ENCODE measurements at places on chromosomes 6 and 20.
A peak's percentile ranks its signal among the peaks of the same experiment; 100 is the strongest.

- peak; percentile 65 for DNase-seq
Observed at GRCh38 chr6:31403283-31404060, at the start of gene MICA. MICA (plus strand) TSS chr6:31403595; CDS start chr6:31403633, 38 bp downstream.

DNA sequence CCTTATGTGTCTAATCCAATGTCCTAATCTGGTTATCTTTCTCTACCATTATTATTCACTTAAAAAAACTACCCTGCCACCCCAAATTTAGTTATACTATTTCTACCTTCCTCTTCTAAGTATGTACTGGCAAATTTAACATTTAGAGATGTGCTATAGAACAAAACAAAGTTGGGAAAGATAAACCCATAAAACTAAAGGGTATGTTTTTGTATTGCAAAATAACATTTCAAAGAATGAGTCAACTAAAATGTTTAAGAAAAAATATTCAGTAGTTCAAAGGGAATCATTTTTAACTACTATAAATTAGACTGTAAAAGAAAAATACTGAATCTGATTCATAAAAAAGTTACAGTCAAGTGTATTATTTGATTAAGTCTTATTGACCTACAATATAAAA is 103.0 kb downstream of the LMBRD1 start:
- no peak for DNase-seq

DNA sequence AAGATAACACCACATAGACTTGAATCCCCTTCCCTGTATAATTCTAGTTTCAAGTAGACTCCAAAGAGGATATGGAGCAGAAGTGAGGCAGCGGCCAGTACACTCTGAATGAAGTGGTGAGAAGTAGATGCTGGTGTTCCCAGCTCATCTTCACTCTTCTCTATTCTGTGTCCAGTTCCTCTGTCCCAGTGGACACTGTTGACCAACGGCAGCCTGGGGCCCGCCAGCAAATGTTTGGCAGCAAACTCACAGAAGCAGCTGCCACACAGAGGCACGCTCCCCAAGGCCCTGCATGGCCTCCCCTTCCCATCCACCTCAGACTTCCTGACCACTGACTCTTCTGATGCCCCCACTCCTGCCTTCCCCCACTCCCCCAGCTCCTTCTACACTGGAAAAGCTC is 358.9 kb upstream of the ID4 start:
- no peak for DNase-seq

- peak; percentile 23 for DNase-seq
Observed at GRCh38 chr6:7697820-7698623, 27.9 kb upstream of the BMP6 start.

DNA sequence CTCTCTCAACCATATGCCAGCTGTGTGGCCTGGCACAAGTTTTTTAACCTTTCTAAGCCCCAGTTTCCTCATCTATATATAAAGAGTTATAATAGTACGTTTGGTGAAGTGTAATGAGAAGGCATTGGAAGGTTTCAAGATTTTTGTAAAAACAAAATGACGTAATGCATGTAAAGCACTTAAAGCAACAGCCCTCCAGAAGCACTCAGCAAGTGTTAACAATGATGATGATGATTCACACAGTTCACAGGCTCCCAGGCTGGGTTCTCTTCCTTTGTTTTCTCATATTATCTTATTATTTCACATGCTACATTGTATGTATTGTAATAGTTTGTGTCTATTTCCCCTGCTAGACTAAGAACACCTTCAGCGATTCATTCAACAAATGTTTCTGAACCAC is 6.2 kb downstream of the CEP250 start:
- no peak for DNase-seq

- no peak for DNase-seq
Observed at GRCh38 chr20:56865055-56865454, 235.9 kb downstream of the TFAP2C start.

DNA sequence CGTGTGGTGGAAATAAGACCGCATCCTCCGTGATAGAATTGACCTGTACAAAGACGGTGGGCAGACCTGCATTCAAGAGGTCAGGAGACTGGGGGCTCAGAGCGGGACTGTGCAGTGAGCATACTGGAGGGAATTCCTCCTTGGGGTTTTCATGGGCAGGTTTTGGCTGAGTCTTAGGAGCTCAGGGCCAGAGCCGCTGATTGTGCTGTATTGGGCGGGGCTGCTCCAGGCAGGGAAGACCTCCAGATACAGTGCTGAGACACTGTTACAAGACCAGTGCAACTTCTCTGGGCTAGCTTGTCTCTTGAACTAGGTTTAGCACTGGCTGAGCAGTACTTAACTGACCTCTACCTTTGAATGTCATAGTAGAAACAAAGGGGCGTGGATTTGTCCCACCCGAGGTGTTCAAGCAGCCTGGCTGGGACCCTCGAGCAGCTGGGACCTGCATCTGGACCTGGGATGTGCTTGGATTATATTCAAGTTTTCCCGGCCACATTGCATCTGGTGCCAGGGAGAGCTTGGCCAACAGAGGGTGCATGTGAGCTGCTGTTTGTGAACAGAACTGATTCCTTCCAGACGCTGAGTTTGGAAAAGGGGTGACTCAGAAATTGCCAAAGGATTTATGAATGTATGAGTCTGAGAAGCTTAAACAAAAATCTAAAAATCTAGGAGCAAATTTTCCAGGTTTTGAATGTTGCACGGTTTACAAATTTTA is 33.4 kb upstream of the SLC22A1 start:
- no peak for DNase-seq

- no peak for DNase-seq
Observed at GRCh38 chr20:3896853-3897583, 7.8 kb downstream of the PANK2 start.

- DNase-seq = no peak
Observed at GRCh38 chr6:145809785-145810184, 4.8 kb downstream of the FBXO30 start.

DNA sequence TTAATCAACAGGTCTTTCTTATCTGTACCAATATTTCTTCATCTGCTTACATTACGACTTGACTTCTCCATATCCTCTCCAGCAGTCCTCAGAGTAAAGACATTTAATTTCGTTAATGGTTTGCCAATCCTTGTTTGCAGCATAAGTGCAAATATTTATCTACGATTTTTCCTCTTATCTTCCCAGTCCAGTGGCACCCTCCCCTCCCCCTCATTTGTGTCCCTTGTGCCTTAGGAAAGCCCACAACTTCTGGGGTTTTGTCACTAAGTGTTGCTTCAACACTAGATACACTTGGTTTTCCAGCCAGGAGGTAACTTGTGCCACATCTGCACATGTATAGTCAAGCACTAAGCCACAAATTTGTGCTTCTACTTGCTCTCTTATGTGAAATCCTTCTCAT is 327.2 kb downstream of the CBLN4 start:
- DNase-seq = no peak

GRCh38 chr20:46657618-46658017 is 6.4 kb upstream of the SLC13A3 start:
- no peak for DNase-seq

DNA sequence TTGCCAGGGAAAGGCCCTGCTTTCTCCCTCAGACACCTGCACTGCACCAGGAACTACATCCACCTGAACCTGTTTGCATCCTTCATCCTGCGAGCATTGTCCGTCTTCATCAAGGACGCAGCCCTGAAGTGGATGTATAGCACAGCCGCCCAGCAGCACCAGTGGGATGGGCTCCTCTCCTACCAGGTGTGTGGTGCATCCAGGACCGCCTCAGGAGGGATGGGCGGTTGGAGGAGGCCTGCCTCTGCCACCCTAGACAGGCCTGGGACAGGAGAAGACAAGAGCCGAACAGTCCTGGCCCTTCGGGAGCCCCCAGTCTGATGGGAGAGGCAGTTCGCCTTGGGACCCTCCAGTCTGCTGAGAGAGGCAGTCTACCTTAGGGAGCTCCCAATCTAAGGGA is 24.2 kb downstream of the GLP1R start:
- DNase-seq = no peak

- no peak for DNase-seq
Observed at GRCh38 chr6:5667737-5668136, 339.0 kb downstream of the NRN1 start.

DNA sequence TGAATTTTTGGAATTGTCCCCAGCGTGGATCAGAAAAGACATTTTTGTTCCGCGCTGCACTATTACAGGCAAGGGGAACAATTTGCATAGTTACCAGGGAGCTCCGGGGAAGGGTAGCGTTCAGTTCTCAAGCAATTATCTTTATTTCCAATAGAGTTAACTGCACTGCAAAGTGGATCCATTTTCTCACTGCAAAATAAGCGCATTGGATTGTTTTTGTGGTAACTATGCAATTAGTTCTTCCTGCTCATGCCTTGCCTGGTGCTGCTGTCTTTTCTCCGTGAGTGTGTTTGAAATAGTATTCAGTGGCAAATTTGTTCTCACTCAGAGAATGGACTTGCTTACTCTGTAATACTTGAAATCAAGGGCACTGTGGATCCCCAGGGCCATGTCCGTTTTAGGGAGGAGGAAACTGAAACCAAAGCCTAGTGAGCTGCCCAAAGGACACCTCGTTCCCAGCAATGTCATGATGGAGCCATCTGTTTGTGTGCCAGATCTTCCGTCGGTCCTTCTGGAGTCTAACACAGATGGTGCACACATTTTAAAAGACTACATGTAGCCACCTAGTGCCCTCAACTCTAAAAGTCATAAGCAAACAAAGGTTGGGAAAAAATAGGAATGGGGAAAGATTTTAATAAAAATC is 7.4 kb upstream of the PCK1 start:
- DNase-seq = no peak

- peak; percentile 41 for DNase-seq
Observed at GRCh38 chr6:159720708-159721107, 6.6 kb upstream of the WTAP start.

GRCh38 chr20:22794200-22794599 is 209.8 kb upstream of the FOXA2 start:
- no peak for DNase-seq

DNA sequence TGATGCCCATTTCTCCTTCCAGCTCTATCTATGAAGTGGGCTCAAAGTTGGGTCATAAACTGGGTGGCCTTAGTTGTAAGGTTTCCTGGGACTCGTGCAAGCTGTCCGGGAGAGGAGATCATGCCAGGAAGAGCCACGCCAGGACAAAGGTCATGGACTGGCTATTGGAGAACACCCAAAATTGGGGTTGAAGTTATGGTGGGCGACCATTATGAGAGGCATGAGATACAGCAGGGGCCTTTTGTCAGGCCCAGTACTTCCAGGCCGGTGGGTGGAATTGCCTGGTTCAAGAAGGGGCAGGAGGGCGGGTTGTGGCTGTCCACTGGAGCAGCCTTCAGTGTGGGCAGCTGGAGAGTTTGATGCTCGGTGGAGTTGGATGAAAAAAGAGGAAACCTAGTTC is 225.1 kb upstream of the SSTR4 start:
- DNase-seq = no peak

GRCh38 chr6:111750753-111751673 is 122.2 kb downstream of the FYN start:
- DNase-seq = peak; percentile 64

DNA sequence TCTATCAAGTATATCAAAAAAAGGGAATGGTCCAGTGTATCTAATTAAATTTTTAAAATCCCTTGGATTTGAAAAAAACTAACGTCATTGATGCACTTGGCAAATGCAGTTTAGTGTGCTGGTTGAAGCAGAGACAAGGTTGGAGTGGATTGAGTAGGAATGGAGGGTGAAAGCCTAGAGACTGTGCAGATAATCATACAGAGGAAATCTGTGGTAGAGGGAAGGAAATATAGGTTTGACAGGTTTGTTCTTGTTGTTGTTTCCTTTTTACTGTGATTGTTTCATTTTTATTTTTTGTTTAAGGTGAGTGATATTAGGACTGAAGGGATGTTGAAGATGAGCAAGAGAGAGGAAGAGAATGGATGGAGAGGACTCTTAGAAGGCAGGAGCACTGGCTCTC is 29.0 kb upstream of the L3MBTL3 start:
- no peak for DNase-seq

GRCh38 chr6:56230976-56231566 is 16.3 kb downstream of the COL21A1 start:
- DNase-seq = no peak

GRCh38 chr20:17365831-17366230 is 139.0 kb downstream of the PCSK2 start:
- no peak for DNase-seq

DNA sequence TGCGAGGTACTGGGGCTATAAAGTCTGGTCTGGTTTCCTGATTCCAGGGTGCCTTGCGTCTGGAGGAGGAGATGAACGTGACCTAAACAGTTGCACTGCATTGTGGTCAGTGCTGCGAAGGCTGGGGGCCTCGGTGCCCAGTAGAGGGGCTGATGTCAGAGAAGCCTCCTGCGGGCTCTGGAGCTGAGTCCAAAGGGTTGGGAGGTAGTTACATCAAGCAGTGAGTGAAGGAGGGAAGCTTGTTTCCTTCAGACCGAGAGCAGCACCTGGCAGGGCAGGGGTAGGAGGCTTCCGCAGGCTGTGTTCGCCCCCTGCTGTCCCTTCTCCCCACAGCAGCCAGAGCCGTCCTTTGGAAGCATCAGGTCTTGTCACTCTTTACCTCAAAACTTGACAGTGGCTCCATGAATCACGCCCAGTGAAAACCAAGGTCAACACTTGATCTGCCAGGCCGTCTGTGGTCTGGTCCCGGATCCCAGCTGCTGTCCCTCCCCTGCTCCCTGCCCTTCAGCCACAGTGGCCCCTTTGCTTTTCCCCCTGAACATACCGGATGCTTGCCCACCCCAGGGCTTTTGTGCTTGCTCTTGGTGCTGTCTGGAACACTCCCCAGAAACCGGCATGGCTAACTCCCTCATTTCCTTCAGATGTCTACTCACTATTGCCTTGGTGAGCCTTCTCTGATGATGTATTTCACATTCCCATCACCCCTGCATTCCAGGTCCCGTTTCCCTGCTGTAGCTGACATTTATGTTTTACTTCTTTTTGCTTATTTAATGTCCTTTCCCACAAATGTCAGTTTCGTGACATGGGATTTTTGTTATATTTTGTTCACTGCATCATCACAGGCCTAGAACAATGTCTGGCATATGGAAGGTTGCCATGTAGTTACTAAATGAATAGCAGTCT is 7.0 kb downstream of the DYNLRB1 start:
- DNase-seq = peak; percentile 62

GRCh38 chr6:17280552-17281090 is 540 bp upstream of the RBM24 start:
- peak; percentile 16 for DNase-seq

DNA sequence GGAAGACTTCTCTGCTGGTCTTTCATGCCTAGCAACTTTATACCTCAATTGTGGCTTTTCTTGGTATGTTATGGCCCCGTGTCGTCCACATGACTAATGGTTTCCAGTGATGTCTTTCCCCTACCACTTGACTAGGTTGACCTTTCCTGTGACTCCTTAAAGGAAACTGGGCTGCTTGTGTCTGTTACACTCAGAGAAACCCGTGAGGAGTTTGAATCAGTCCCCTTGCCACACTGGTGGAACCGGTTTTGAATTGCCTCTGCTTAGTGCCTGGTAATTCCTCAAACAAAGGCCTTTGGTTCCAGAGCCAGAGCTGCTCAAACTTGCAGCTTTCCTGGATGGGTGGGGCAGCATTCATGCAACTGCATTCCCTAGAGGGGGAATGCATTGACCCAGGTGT is 21.9 kb downstream of the ECT2L start:
- DNase-seq = peak; percentile 26

All from activated T-cell treated with anti-CD3 and anti-CD28 coated beads, Interleukin-2, amount 50 U/mL, for 72 hours (primary cell).